ENCODE measurements at places on chromosomes 6 and 20.

DNA sequence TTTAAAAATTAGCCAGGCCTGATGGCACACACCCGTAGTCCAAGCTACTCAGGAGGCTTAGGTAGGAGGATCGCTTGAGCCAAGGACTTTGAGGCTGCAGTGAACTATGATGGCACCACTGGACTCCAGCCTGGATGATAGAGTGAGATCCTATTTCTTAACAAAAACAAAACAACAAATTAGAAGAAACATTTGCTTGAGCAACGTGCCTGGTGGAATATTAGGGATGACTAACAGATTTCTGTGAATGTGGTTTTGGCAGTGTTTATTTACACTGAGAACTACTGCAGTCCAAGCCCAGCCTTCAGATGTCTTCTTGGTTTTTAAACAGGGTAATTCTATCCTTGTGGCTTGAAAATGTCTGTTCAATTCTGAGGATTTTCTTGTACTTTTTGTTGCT lies 9.2 kb downstream of the PPP1R3G start:
- DNase-seq: no peak

DNA sequence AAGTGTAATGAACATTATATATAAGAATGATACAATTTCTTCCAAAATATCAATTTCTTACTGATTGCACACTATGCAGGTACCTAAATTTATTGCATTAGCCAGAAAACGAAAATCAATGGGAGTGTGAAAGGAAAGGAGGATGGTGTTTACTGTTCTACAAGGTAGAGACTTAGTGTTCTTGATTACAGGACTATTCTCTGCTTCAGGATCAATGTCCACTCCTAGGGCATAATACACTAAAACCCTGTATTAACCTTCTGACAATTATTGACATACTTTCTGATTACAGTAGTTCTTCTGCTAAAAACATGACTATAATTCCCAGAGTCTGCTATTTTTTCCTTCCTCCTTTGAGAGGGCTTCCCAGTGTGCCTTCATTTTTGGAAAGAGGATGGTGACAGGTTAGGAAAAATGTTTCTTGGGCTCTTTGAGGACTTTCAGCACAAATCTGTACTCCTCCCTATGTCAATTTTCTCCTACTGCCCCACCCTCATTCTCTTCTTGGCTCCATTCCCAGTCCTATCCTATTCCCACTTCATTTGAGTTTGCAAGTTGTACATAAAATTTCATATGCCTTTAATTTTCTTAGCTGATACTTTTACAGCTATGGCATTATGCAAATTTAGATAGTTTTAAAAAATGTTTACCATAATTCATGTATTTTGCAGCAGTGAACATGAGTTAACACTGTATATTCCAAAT lies 278.9 kb downstream of the CENPW start:
- DNase-seq: no peak

DNA sequence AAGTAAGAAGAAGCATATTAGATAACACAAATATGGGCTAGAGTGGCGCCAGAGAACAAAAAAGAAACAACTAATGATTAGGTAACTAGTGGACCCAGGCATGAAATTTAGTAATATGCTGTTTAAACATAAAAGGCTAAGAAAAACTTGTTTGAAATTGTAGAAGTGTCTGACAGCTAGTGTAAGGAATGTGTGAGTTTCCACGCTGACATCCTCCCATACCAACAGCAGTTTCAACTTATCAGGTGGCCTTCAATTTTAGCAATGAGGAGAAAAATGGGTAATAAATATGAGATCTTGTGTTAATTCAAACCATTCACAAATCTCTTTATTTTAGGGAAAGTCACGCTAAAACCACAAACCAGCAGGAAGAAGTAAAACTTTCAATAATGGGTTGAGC lies 440.2 kb upstream of the FLRT3 start:
- no peak for DNase-seq

GRCh38 chr6:19478992-19479391 lies 358.2 kb upstream of the ID4 start:
- no peak for DNase-seq
